Smooth muscle cell of the coronary artery (primary cell): ENCODE measurements at places on chromosomes 7 and 10. TPM values are rescaled to one million over a fixed set of nuclear protein-coding genes. Genes with fewer than 3 reads are reported as not detected.

The ABCB4 gene
- 0.08 and 0.12 TPM in 2 replicates for total RNA-seq

The PIK3CG gene
- 0.12 TPM in 1 of 2 replicates, not detected in the other for total RNA-seq

The PLXNA4 gene
- 19.8 and 23.5 TPM in 2 replicates for total RNA-seq

The ZNF467 gene
- under 0.01 and 1.7 TPM in 2 replicates for total RNA-seq

The BMPER gene
- total RNA-seq, result 56.5 and 70.4 TPM in 2 replicates

The MGMT gene
- 26.0 and 34.9 TPM in 2 replicates for total RNA-seq

The MAGI2 gene
- 2.4 and 5.1 TPM in 2 replicates for total RNA-seq

The ZNF107 gene
- 0.70 and 1.2 TPM in 2 replicates for total RNA-seq

The SERPINE1 gene
- 68.8 and 1,526 TPM in 2 replicates for total RNA-seq

The CLIP2 gene
- 44.3 and 52.9 TPM in 2 replicates for total RNA-seq

The TRPV6 gene
- total RNA-seq, result not detected in 2 replicates

The LRRC17 gene
- 39.7 and 84.9 TPM in 2 replicates for total RNA-seq

The CFAP70 gene
- 0.30 and 0.94 TPM in 2 replicates for total RNA-seq

The LIPN gene
- total RNA-seq, result not detected in 2 replicates

The GDF2 gene
- total RNA-seq, result not detected in 2 replicates

The HGF gene
- total RNA-seq, result 15.4 and 19.5 TPM in 2 replicates

The GLI3 gene
- 2.2 and 3.2 TPM in 2 replicates for total RNA-seq

The MRPS33 gene
- 28.8 and 33.5 TPM in 2 replicates for total RNA-seq

The DMBT1 gene
- total RNA-seq, result under 0.01 and 0.12 TPM in 2 replicates
